ENCODE measurements at places on chromosomes 6 and 20.

- no peak for DNase-seq
These were observed 90.7 kb downstream of the CDH22 start for GRCh38 chr20:46217583-46217982.

DNA sequence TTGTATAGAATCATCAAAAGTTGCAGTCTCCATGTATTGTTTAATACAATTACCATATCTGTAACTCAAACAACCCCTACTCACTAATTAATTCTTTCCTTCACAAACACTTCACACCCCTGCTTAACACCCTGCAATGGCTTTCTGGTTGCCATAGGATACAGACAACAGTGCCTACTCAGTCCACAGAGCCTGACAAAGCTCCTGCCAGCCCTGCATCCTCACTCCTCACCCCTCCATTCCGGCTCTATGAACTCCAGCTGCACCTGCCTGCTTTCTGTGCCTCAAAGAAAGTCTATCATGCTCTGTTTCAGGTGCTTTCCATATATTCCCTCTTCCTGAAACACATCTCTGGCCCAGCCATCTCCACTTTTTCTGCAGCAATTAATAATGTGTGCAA, 253.4 kb downstream of the HACE1 start:
- DNase-seq, result no peak

DNA sequence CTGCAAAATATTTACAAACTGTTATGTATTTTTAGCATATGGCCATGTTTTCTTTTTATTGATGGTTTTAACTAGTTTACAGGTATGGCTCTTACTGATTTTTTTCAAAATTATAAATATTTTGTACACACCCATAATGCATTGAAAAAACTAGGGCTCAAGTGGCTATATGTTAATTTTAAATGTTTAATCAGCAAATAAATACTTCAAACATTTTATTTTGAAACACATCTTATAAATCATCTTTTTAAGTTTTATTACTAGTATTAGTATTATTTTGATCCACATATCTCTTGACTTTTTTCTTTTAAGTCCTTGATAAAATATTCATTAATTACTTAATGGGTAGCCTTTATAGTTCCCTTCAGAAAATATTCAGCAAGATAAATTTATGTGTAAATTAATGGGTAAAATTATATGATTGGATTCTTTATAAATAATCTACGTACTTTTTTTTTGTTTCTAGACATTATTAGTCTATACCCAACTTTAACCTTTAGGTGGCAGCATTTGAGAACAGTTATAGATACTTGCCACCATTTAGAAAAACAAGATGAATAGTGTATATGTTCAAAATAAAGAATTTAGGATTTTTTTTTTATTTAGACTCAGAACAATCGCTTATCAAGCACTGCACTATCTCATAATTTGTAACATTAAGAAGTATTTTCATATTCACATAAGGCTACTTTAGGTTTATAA, 241.9 kb downstream of the ADGRB3 start:
- DNase-seq, result no peak

- DNase-seq, result no peak
These were observed 12.2 kb upstream of the MOXD1 start for GRCh38 chr6:132413499-132413802.

DNA sequence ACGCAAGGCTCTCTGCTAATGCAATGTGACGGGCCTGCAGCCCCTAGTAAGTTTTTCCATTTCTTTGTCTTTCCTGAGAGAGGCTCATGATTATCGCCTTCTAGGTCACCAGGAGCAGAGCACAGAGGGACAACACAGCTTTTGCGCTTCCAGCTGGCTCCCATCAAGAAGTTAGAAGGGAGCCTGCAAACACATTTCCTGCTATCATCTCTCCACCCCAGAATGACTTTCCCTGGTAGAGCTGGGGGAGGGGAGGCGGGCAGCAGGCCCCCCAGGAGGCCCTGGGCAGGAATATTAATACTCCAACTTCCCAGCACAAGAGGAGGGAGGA, 35.7 kb upstream of the CCDC167 start:
- no peak for DNase-seq

DNA sequence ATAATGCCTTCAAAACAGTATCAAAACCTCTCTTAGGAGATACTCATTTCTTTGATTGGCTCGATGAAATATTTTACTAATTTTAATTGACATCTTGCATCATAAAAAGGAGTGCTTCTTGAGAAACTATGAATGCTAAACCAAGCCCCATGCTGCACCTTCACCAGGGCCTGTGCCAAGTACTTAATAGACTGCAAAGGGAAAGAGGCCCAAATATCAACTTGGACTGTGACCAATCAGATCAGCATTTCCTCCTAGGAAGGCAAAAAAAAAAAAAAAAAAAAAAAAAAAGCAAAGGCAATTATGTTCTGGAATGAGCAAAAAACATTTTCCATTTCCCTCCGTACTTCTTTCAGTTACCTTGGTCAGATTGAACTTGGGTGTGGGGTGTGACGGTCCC, 253.0 kb upstream of the SOX4 start:
- DNase-seq, result no peak

GRCh38 chr6:160005861-160006540, 37.1 kb downstream of the IGF2R start:
- DNase-seq, result no peak

- no peak for DNase-seq
These were observed at the start of gene RGL2 for GRCh38 chr6:33298773-33299236. Gene RGL2, minus strand, starts transcription at chr6:33298942. Its CDS starts 332 bp downstream, at chr6:33298610.

DNA sequence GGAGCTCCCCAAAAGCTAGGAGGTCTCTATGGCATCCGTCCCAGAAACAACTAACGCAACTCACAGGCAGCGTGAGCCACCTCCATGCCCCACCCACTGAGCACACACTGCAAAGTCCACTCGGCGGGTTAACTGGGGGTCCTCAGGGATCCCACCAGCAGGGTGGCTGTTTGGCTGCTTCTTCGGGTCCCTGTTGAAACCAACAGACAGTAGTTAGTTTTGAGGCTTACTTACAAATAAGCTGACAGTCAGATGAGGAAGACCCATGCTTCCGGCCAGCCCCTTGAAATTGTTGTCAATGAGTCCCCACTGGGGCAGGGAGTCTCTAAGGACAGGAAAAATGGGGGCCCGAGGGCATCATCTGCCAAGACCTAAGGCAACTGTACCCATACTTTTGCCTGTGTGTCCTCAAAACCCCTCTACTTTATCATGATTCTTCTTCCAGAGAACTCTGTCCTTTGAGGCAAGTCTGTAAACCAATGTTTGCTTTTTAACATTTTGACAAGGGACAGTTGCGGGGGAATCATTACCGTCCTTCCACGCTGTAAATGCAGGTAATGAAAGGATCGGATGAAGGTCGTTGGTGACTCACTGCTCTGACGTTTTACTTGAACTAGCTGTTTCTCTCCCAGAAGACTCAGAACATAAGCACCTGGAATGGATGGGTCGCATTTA, 2.2 kb upstream of the PCK1 start:
- no peak for DNase-seq

DNA sequence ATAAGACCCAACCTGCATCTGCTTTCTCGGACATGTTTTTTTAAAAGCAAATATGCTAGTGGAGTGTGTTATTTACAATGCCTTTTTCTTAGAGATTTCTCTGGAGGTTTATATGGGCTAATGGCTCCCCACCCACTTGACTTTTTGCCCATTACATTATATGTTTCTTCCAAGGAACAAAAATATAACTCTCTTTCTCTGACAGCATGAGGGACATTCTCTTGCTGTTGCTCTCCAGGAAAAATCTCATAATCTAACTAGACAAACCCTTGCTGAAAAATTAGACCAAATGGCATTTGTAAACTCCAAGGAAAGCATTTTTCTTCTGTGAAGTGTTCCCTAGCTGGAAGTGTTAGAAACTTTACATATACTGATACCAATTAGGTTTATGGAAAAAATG, 213.7 kb downstream of the PRL start:
- DNase-seq, result no peak

DNA sequence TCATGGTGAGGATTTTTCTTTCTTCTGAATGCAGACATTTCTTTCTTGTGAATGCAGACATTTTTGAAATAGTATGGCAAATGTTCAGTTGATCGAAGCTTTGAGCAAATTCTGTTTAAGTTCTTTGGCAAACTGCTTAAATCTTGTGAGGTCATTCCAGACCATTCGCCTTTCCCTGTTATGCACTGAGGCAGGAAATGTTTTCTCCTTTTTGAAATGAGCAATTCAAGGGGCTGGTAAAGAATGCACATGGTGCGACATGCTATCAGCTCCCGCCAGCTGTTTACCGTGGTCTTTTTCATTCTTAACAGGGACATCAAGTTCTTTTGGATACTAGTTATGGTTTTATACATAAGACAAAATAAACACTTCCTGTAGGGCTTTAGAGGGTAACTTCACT, 112.0 kb upstream of the CCN2 start:
- DNase-seq, result no peak

GRCh38 chr20:57773059-57773815, 63.4 kb upstream of the PMEPA1 start:
- DNase-seq, result no peak

- DNase-seq, result no peak
These were observed 11.6 kb downstream of the RBCK1 start for GRCh38 chr20:419556-420165.

DNA sequence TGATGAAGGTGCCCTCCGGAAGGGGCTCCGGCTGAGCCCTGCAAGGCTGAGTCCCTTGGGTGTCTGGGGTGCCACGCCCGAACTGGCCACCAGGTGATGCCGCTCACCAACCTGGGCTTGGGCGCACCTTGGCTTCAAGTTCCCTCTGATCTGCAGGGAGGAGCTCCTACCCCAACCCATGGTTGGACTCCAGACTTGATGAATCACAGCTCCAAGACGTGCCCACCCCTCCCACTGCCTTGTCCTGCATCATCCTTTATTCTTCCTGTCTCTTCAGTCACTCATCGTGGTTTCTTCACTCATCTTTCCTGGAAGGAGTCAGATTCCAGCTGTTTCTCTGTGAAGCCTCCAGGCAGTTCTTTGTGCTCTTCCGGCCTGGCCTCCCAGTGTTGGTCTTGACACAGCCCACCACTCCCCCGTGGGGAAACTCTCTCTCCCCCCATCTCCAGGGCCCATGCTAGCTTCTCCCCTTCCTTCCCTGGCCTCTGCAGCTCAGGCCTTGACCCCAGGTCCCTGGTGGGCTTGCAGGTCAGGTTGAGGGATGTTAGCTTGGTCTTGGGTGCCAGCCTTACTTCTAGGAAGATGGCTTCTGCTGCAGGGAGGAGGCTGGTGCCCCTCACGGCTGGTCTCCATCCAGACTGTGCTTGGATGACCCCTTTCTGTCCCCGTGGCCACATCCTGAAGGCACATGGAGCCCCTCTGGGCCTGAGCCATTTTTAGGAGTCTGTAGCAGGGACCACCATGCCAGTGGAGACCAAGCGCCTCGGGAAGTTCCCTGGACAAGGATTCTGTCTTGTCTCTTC, 2.6 kb upstream of the ZBP1 start:
- DNase-seq, result peak; percentile 62

- no peak for DNase-seq
These were observed 63.4 kb downstream of the ARID1B start for GRCh38 chr6:156840606-156841005.

DNA sequence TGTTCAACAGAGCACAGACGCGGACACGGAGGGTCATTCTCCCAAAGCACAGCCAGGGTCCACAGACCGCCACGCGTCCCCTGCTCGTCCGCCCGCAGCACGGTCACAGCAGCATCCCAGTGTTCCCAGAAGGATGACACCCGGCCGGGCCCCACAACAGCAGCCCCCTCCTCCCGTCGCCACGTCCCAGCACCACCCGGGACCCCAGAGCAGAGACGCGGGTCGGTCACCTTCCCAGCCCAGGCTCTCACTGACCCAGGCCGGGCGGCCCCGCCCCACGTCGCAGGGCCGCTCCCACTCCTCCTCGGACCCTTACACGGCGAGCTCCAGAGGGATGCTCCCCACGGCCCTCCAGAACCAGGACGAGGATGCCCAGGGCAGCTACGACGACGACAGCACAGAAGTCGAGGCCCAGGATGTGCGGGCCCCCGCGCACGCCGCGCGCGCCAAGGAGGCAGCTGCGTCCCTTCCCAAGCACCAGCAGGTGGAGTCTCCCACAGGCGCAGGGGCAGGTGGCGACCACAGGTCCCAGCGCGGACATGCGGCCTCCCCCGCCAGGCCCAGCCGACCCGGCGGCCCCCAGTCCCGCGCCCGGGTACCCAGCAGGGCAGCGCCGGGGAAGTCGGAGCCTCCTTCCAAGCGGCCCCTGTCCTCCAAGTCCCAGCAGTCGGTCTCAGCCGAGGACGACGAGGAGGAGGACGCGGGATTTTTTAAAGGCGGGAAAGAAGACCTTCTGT, 64.3 kb downstream of the FNDC1 start:
- no peak for DNase-seq

GRCh38 chr20:4813863-4814695, 92.4 kb downstream of the PRND start:
- DNase-seq, result peak; percentile 81

GRCh38 chr6:16286151-16286522, 47.8 kb downstream of the GMPR start:
- DNase-seq, result peak; percentile 49

DNA sequence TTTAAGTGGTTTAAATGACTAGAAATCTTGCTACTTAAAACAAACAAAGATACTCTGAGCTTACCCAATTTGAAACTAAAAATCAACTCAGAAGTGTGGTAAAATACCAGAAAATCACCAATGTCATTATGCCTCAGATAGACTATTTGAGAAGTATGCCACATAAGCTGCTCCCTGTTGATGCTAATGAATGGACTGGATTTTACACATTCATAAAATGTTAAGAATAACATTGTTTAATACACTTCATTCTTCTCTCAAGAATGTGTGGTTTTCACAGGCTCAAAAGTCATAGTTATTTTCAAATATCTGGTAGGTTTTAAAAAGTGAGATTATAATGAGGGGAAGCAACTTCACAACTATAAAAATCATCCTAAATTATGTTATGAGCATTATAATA, 170.6 kb downstream of the TASP1 start:
- no peak for DNase-seq

- DNase-seq, result no peak
These were observed 1.5 kb downstream of the HTR1B start for GRCh38 chr6:77461796-77462195.

DNA sequence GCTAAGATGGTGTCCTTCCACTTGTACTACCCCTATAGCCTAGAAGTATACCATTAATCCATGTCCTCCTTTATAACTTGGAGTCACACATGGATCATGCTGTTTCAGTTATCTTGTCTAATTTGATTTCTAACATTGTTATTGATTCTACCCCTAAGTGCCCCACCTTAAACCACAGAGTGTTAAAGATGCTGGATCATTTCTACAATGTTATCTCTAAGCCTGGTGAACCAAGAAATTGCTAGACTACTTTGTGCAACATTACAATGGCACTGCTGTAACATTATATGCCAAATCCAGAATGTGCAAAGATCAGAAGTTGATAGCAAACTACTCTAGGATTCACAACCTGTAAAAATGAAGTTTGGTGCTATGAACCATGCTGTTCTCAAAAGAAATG, 1.7 kb downstream of the CGA start:
- DNase-seq, result no peak

- no peak for DNase-seq
These were observed 46.1 kb downstream of the PHACTR3 start for GRCh38 chr20:59650418-59650817.

Measured in naive thymus-derived CD4-positive, alpha-beta T cell (primary cell).